NCI-H1436 (cell line): ENCODE measurements at places on chromosomes 11 and 22.
A peak's percentile ranks its signal among the peaks of the same experiment; 100 is the strongest.

DNA sequence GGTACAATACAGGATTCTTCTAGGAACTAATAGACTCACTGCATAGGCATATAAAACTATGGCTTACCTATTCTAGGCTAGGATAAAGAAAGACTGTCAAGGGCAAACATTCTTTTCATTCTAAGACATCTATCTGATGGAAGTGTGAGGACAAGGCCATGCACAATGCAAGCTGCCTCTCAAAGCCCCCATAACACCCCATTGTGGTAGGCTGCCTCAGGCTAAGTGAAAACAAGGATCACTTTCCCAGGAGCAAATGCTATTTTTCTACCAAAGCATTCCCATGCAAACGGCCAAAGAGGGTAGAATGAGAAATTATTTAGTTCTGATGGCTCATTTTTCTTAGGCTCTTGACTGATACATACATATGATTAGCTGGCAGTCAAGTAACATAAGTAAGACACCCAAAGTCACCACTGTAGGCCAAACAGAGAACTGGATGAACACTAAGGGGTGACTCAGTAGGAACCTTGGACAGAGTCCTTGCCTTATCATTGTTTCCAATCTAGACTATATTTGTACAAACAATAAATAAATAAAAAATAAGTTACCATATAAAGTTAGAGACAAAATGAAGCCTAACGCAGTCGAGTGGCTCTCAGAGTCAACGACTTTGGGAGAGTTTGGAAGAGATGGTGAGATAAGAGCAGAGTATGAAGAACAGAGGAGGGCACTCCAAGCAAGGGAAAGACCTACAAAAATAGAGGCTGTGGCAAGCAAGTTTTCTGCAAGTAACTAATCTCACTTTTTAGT lies 303.6 kb downstream of the SBF2 start:
- no peak for DNase-seq

DNA sequence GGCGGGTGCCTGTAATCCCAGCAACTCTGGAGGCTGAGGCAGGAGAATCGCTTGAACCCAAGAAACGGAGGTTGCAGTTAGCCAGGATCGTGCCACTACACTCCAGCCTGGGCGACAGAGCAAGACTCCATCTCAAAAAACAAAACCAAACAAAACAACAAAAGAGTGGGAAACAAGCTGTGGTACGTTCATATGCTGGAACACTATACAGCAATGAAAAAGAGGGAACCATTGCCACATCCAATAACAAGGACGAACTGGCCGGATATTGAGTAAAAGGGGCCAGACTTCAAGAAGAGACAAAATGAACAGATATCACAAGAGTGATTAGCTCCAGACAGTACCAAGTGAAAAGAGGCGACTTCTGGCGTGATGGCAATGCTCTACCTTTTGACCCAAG lies 4.9 kb downstream of the MACROD1 start:
- DNase-seq, result no peak

DNA sequence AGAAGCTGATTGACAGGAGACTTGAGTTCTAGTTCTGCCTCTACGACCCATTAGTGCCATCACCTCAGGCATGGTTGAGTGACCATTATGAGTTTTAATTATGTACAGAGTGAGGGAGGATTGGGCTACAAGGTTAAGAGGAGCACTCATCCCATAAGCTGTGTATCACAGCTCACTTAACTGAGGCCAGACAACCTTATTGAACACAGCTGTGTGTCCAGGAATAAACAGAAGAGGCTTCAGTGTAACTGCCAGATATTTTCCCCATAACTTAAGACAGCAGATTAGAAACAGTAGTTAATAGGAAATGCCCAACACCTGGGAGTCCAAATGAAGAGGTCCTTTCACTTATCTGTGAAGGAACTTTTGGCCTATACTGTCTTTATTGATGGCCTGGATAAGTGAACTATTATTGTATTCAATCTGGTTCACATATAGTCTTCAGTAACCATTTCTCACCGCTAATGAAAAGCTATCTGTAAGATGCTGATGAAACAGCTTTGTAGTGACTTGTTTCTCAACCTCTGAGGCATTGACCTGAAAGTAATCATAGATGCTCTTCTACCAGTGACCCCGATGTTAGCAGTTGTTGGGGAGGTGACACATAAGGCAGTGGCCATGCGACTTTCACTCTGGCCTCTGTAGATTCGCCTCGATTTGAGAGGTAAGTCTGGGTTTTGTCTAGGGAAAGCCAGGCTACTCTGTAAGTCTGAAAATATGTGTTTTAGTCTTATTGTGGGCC lies 41.7 kb downstream of the YAP1 start:
- no peak for DNase-seq

DNA sequence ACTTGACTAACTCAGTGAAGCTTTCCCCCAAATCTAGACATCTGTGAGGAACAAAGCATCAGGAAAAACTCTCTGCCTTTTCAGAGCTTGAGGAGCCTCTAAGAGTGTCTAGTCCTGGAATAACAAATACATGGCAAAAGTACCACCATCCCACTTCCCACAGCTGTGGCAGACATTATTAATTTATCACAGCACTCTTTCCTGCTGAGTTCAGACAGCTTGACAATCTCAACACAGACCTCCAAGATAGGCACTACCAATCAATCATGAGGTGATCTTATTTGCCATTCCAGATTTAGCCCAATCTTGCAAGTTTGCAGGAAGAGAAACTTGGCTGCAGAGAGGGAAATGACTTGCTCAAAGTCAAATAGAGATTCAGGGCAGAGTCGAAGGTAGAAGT lies 202.8 kb downstream of the MN1 start:
- DNase-seq, result no peak

- no peak for DNase-seq
These were observed 61.0 kb downstream of the FAM168A start for GRCh38 chr11:73536961-73537360.

- DNase-seq, result peak; percentile 48
These were observed 2.2 kb upstream of the RPS6KA4 start for GRCh38 chr11:64356498-64357411.

- DNase-seq, result no peak
These were observed 46.8 kb downstream of the PPP2R1B start for GRCh38 chr11:111719379-111719778.

- DNase-seq, result no peak
These were observed 57.9 kb downstream of the CD82 start for GRCh38 chr11:44623341-44623730.

GRCh38 chr11:29200791-29201562 lies 815.9 kb downstream of the KCNA4 start:
- DNase-seq, result no peak

- no peak for DNase-seq
These were observed 1.1 kb downstream of the RRM1 start for GRCh38 chr11:4095509-4096230.

GRCh38 chr22:45318558-45319323 lies 9.0 kb downstream of the FAM118A start:
- no peak for DNase-seq

- peak; percentile 59 for DNase-seq
These were observed 469 bp upstream of the OSBP2 start for GRCh38 chr22:30694171-30694639.

- DNase-seq, result no peak
These were observed 304.8 kb upstream of the DDI1 start for GRCh38 chr11:103731670-103732069.

DNA sequence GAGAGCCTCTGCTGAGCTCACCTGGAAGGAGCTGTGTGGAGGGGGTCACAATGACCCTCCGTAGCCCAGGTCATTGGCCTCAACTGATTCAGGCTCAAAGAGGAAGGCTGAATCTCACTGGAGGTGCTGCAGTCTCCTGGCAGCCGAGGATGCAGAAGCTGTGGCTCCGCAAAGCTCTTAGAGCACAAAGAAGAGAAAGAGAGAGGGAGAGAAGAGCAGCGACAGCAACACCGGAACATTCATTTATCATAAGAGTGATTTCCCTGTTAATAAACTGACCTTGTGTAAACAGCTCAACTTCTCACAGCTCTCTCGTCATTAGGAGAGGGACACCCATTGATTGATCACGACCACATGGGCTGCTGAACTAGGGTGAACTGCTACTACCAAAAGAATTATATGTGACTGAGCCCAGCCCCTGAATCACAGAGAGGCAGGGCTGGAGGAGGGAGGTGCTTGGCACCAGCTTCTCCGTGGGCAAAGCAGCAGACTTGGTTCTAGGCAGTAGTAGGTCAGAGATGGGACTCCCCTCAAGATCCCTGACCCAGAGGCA lies 281.7 kb downstream of the NXPE2 start:
- no peak for DNase-seq

GRCh38 chr11:65557280-65558001 lies 718 bp downstream of the LTBP3 start:
- DNase-seq, result no peak

DNA sequence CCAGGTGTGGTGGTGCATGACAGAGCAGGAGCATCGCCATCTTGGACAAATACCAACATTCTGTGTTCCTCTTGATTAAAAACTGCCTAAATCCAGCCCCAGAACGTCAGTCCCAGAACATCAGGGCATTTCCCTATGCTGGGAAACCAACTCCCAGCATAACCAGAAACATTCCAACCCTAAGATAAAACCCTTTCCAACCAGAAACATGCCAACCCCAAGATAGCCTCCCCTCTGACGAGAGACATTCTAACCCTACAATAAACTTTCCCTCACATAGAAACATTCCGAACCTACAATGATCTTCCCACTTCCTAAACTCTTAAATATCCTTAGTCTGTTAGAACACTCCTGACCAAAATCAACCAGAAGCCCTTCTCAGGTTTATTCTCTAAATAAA lies 11.6 kb downstream of the PLAAT4 start:
- DNase-seq, result no peak

DNA sequence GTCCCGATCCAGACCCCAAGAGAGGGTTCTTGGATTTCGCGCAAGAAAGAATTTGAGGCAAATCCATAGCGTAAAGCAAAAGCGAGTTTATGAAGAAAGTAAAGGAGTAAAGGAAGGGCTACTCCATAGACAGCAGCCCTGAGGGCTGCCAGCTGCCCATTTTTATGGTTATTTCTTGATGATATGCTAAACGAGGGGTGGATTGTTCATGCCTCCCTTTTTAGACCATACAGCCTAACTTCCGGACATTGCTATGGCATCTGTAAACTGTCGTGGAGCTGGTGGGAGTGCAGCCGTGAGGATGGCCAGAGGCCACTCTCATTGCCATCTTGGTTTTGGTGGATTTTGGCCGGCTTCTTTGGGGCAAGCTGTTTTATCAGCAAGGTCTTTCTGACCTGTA lies 19.4 kb upstream of the SHANK3 start:
- no peak for DNase-seq

GRCh38 chr11:10797001-10797400 lies 11.7 kb downstream of the EIF4G2 start:
- no peak for DNase-seq

GRCh38 chr11:995752-996420 lies 40.6 kb downstream of the MUC6 start:
- peak; percentile 4 for DNase-seq

DNA sequence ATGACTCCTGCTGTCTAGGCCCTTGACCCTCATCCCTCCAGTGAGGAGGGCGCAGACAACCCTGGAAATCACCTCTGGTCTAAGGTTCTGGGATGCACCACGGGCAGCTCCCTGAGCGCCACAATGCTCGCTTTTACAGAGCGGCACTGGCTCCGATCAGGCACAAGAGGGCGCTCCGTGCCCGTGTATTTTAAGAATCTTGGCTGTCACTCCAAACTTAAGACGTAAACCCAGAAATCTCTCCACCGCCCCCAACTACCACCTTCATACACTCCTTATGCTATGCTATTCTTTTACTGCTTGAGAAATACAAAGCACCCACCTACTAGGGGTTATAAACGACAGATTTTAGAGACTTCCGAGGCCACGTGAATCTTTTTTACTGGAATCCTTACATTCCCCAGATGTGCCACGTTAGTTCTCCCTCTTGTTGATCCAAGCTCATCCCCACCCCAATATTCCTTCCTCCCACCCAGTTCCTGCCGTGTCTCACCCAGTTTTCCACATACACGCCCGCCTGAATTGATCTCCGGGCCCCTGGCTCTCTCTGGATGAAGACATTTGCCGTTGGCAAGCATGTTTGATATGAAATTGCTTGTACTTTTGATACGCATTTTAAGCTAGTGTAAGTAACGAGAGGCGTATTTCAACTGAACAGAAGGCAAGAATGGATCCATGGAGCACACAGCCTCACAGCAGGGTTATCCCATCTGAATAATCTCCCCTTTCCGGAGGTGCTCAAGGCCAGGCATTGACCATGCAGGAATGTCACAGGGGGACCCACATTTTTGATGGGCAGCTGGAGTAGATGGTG lies 453.5 kb downstream of the OPCML start:
- no peak for DNase-seq

DNA sequence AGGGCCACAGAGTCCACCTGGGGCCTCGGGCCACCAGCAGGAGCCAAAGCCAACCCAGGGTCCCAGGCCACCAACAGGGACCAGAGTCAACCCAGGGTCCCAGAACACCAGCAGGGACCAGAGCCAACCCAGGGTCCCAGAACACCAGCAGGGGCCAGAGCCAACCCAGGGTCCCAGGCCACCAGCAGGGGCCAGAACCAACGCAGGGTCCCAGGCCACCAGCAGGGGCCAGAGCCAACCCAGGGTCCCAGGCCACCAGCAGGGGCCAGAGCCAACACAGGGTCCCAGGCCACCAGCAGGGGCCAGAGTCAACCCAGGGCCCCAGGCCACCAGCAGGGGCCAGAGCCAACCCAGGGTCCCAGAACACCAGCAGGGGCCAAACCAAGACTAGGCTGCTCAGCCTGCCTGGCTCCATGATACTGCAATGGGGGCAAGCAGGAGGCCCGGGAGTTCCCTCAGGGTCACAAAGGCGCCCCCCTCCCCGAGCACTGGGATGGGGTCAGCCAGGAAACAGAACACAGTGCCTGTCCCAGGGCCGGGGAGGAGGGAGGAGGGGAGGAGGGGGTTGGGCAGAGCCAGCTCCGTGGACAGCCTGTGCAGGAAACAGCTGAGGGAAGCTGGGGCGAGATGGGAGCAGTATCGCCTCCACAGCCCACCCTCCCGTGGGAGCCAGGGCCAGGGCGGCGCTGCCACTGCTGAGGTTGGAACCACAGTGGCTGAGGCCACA lies 62.0 kb upstream of the PRR5 start:
- DNase-seq, result no peak

DNA sequence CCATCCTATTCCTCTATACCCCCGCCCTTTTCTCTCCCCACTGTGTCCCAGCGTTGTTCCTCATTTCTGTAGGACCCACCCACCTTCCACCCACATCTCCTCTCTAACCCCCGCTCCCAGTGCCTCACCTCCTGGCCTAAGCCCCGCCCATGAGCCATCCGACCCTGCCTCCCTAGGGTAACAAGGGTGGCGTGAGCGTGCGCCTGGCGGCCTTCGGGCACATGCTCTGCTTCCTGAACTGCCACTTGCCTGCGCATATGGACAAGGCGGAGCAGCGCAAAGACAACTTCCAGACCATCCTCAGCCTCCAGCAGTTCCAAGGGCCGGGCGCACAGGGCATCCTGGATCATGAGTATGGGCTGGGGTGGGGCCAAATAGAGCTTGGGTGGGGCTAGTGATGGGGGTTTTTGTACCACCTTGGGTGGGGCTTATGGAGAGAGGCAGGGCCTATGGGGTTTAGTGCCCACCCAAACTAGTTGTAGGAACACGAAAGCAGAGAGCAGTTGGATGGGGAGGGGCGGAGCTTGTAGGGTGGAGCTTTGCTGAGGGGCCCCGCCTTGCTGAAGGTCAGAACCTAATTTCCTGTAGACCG lies 4.5 kb downstream of the INPP5J start:
- DNase-seq, result no peak
